ENCODE measurements at places on chromosomes 2 and 18. TPM values are rescaled to one million over a fixed set of nuclear protein-coding genes. Genes with fewer than 3 reads are reported as not detected.
A peak's percentile ranks its signal among the peaks of the same experiment; 100 is the strongest.

- peak; percentile 79 for DNase-seq
Measured at GRCh38 chr2:8583400-8584173, 98.3 kb upstream of the ID2 start.

GRCh38 chr2:182649316-182649715 is 66.7 kb upstream of the DNAJC10 start:
- no peak for DNase-seq

DNA sequence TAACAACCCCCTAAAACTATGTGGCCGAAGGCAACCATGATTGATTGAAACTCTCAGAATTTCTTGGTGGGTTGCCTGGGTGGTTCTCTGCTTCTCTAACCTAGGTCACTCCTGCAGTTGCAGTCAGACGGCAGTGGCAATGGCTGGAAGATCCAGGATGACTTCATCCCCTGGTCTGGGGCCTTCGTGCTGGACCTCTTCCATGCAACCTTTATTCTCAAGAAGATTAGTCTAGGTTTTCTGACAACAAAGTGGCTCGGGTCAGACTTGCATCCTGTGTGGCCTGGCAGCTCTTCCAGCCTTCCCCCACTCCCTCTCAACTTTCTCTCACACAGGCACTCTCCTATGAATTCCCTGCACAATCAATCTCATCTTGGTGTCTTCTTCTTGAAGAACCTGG is 76.4 kb downstream of the METTL4 start:
- DNase-seq = no peak

GRCh38 chr2:99480390-99480789 is 9.4 kb downstream of the REV1 start:
- no peak for DNase-seq

DNA sequence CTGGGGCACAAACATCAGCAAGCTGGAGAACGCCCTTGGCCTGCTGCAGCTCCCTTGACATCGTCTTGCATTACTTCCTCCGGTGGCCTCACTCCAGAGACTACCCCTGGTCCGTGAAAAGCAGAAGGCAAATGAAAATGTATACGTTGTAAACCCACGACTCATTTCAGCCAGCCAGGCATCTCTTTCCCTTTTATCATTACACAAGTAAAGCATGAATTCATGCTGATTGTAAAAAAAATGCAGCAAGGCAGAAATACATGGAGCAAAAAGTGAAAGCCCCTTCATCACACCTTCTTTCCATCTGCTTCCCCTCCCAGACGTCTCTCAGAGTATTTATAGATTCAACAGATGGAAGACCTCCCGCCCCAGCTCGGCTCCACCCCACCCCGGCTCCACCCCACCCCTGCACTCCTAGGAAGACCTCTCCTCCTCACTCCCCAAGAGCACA is 41.6 kb upstream of the RALBP1 start:
- no peak for DNase-seq

GRCh38 chr2:72995430-72996116 is 75.9 kb downstream of the SFXN5 start:
- DNase-seq = no peak

SATB2 gene
- 9.2 TPM for total RNA-seq

MC2R gene
- total RNA-seq = not detected

ABCG8 gene
- not detected for total RNA-seq

LRATD1 gene
- total RNA-seq = 3.6 TPM
